ENCODE measurements at places on chromosomes 2 and 18. TPM values are rescaled to one million over a fixed set of nuclear protein-coding genes. Genes with fewer than 3 reads are reported as not detected.

GRCh38 chr2:15615301-15615920 is 23.7 kb downstream of the DDX1 start:
- DNase-seq = no peak

DNA sequence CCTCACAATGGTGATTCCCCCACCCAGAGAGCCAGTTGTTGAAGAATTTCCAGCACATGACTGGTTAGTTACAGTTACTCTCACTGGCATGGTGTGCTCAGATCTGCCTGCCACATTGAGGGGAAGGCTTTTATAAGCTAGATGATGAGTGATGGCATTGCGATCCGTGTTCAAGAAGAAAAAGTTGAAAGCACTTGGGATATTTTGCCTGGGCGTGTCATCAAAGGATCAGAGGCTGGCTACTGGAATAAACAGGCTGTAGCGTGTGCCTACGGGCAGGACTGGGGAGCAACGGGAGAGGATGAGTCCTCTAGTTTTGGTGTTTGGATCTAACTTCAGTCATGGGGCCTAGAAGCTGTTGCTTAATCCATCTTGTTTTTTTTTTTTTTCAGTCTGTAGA is 175.0 kb downstream of the SETBP1 start:
- DNase-seq = no peak

RPRD1A gene
- 65.7 TPM for total RNA-seq

DNA sequence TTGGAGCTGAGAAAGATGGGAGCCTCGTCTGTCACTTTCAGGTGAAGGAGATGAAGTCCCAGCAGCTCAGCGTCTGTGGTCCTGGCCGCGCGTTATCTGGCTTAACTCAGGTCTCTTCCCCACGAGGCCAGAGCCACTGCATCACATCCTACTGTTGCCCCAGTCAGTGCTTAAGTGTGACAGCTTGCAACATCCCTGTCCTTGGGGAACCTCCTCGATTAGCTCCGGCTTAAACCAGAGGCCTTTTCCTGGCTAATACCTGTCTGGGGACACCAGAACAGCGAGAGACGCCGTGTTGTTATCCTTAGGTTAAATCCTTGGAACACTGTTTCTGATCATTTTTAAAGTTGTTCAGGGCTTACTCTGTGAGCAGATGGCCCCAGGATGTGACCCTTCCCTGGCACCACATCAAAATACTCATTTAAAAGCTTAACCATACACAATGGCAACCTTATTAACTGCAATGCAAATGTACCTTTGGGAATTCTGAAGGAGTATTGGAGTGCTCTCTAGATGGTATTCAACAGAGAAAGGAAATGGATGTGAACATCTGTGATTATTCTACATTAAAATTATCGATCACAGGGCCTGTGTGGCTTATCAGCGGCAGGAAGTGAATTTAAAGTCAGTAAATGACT is 61.2 kb upstream of the SPP2 start:
- no peak for DNase-seq

TIA1 gene
- total RNA-seq = 97.5 TPM

CTAGE1 gene
- total RNA-seq = not detected

SERPINB4 gene
- not detected for total RNA-seq

PSTPIP2 gene
- 2.5 TPM for total RNA-seq

POTEJ gene
- total RNA-seq = not detected

ARHGAP15 gene
- total RNA-seq = not detected

- no peak for DNase-seq
Measured at GRCh38 chr2:64952511-64953482, 36.4 kb upstream of the SLC1A4 start.

SCYGR4 gene
- total RNA-seq = not detected

DNA sequence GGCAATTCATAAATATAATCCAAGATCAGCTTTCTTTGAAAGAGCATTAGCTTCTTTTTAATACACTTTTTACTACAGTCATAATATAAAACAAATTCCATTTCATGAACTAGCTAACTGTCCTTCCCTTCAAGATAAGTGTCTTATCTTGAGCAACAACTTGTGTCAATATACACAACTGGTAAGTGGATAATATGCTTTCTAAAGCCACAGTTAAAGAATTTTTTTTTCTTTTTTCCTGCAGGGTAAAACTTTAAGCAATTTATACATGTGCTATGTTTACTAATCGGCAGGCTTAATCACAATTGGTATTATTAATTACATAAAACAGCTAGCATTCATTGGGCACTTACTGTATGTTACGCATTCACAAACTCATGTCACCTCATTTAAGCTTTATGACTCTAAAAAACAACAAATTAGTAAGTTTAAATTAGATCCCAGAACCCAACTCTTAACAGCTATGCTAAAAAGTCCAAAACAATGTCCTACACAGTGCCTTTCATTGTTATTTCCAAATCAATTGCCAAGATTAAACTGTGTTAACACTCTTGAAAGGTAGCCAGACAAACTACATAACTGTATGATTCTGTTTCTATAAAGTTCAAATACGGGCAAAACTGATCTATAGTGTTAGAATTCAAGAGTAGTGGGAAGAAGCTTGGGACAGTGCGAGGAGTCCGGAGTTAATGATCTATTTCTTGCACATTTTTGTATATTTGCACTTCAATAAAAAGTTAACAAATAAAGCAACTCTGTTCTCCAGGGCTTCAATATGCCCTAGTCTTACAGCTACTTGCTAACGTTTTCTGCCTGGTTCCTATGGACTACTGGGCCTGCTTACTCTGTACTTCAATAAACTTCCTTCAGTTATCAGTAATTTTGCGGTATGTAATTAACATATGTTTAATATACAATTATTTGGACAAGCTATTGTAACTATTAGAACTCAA is 6.0 kb downstream of the TXNL1 start:
- DNase-seq = no peak

- DNase-seq = no peak
Measured at GRCh38 chr2:155125585-155126230, 427.2 kb downstream of the KCNJ3 start.

PLA2R1 gene
- total RNA-seq = 5.6 TPM

DNA sequence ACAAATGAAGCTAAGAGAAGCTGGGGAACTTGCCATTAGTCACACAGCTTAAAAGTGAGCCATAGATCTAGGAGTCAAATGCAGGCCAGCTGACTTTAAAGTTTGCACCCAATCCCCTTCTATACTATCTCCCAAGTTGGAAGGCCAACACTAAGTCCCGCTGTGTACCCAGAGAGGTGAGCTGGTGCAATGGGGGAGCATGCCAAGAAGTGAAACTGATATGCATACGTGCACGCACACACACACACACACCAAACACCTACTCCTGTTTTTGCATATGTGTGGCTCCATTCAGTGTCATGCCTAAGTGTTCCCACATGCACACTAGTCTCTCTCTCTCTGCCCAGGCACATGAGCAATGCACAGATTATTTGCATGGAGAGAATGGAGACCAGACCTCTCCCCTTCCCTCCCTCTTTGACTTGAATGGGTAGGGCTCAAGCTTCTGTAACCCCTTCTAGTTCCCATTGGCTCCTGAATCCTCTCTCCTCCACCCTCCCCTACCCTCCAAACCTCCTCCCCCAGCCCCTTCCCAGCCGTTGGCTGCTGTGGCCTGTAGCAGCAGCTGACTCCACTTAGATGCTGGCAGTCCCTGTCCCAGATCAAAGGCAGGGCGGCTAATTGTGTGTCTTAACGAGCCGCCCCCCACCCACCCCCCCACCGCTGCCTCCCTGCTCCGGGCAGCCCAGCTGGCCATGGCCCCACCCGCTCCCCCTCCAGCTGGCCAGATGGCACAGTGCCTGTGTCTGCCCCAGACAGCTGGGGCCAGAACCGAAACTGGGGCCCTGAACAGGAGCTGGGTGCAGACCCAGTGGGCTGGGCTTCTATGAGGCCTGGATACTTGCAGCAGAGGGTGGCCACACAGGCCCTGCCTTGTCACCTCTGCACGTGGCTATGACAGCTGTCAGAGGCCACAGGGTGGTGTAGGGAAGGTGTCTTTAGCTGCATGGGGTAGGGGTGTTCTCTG is 5.6 kb downstream of the WNT10A start:
- DNase-seq = peak; percentile 93

All from myocyte (in vitro differentiated cells).